ENCODE measurements at places on chromosomes 6 and 20. TPM values are rescaled to one million over a fixed set of nuclear protein-coding genes. Genes with fewer than 3 reads are reported as not detected.

Gene SMLR1
- total RNA-seq = not detected

Gene HM13
- 69.3 TPM for total RNA-seq

Gene TGIF2
- total RNA-seq = 20.9 TPM

Gene TMEM170B
- 5.6 TPM for total RNA-seq

Gene MCCD1
- total RNA-seq = not detected

Gene BPIFB1
- not detected for total RNA-seq

GRCh38 chr6:28142446-28142845, 763 bp downstream of the ZKSCAN8 start:
- no peak for DNase-seq

DNA sequence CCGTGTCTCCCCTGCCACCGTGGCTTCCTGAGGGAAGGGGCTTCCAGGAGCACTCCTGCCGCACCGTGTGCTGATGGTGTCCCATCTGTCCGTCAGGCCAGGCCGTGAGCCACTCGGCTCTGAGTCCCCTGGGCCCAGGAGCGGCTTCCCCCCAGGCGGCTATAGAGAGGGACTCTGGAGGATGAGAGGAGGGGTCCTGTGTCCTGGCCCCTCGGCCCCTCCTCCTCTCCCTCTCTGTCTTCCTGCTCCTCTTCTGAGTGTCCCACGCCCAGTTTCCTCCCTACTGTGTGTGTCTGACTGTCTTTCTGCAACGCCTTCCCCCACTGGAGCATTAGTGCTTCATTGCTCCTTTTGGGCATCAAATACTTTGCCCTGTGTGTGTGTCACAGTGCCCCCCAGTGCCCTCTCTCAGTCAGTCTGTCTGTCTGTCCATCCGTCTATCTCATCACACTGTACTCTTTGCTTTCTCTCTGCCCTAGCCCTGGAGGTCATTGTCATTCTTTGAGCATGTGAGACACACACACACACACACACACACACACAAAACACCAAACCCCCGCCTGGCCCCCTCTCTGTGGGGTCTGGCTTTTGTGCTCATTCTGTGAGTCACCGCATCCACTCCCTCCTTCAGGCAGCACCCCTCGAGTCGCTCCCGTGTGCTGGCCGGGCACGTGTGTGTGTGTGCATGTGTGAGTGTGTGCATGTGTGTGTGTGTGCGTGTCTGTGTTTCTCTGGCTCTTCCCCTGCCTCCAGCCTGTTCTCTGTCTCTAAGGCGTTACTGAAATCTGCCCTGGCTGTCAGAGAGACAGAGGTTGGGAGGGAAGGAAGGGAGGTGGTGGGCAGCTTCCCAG, 71.9 kb downstream of the SRC start:
- DNase-seq = no peak

- DNase-seq = peak; percentile 82
Observed at GRCh38 chr20:36017048-36017951, 48.9 kb downstream of the CNBD2 start.

DNA sequence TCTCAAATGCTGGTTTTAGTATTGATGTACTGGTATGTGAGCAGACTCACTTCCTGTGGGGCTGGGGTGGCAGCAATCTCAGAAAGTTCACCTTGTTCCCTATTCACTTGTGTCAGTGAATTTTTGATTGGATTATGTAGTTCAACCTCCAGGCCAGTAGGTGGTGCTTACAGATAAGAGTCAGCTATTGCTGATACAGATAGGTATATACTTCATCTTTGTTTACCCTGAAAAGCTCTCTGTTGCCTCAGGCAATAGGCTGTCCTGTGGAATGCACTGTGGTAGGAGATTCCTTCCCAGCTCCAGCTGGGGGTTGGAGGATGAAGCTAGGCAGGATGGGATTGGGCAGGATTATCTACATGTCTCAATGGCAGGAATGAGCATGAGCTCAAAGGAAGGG, 851.2 kb upstream of the EYS start:
- no peak for DNase-seq

- no peak for DNase-seq
Observed at GRCh38 chr6:34094474-34095135, 51.3 kb downstream of the GRM4 start.

DNA sequence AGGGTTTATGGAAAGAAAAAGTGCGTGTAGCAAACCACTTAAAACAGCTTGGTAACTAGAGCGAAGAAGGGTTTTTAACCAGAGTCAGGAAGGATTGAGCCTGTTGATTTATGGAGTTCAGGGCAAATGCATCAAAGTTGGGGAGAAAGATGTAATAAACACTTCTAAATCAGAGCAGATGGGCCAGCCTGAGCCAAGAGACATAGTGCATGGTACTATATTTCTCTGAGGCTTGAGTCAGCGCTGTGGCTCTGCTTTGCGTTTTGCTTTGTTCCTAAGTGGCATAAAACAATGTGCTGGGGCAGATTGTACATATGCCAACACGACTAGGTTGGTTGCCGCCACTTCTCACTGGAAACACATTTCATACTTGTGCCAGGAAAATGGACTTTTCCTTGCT, 111.3 kb downstream of the BCKDHB start:
- no peak for DNase-seq

GRCh38 chr6:47335466-47335865, 25.8 kb upstream of the TNFRSF21 start:
- DNase-seq = no peak

DNA sequence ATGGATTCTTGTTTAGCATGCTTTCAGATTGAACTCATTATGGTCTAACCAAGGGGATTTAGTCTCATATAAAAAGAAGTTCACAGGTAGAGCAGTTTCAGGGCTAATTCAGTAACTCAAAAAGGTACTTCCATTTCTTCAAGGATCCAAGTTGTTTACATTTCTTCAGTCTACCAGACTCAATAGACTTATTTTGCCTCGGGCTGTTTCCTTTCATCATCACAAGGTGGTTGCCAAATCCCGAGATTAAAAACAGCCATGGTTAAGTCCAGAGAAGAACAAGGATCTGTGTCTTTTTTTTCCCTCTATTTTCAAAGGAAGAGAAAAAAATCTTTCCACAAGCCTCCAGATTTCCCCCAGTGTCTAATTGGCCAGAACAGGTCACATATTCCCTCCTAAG, 69.8 kb upstream of the SNX9 start:
- no peak for DNase-seq

DNA sequence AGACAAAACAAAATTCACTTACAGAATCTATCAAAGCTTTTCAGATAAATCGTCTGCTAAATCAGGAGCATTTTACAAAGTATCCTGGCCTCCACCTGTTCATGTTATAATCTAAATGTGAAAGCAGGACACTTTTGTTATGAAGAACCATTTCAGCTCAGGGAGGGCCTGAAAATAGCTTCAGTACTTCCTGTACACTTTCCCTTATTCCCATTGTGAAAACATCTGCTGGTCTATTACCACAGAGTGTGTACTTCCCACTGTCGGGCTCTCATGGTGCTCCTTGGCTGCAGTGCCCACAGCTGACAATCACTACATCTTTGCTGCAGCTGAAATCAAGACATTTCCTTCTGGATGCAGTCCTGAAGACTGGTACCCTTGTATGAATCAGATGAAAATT, 128.1 kb downstream of the OPRM1 start:
- DNase-seq = no peak

- no peak for DNase-seq
Observed at GRCh38 chr6:90062667-90063066, 168.4 kb downstream of the GJA10 start.

GRCh38 chr6:69913361-69913760, 47.0 kb downstream of the COL19A1 start:
- no peak for DNase-seq

- peak; percentile 49 for DNase-seq
Observed at GRCh38 chr6:127481628-127482027, 22.4 kb upstream of the KIAA0408 start.

DNA sequence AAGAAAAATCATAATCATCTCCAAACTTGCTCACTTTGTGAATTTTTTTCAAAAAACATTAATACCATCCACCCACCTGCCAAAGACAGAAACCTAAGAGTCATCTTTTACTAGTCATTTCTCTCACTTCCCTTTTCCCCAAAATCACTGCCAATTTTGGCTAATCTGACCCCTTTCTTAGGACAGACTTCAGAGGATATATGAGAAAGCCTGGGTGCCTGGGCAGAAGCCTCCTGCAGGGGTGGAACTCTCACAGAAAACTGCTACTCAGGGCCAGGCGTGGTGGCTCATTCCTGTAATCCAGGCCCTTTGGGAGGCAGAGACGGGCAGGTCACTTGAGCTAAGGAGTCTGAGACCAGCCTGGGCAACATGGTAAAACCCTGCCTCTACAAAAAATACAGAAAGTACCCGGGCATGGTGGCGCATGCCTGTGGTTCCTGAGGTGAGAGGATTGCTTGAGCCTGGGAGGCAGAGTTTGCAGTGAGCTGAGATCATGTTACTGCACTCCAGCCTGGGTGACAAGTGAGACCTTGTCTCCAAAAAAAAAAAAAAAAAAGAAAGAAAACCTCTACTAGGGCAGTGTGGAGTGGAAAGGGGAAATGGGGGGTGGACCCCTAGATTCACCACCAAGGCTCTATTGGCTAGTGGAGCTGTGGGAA, 3.8 kb downstream of the DEK start:
- no peak for DNase-seq

GRCh38 chr6:104711371-104711770, 148.3 kb downstream of the HACE1 start:
- DNase-seq = no peak

DNA sequence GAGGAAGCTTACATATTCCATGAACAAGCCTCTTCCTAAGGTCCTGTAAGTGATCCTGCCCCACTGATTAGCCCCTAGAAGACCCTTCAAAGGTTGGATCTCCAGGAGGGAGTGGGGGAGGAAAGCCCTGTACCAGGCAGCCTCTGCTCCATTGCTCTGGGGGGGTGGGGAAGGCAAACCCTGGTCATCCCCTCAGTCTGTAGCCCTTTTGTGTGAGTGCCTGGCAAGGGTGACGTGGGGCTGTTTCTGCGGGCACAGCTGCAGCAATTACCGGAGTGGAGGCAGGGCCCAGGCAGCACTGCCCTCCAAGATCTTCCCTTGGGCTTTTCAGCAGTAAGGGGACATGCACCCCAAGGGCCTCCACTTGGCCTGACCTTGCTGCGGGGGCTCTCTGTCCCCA, at the start of gene MOG:
Gene MOG (plus strand): TSS at position 295 of the 400 bp plus-strand sequence. CDS start 118 bp downstream, outside the sequence.
- DNase-seq = no peak

GRCh38 chr6:139448051-139448649, 73.7 kb upstream of the CITED2 start:
- no peak for DNase-seq

- no peak for DNase-seq
Observed at GRCh38 chr6:23841116-23841515, 284.9 kb upstream of the NRSN1 start.

DNA sequence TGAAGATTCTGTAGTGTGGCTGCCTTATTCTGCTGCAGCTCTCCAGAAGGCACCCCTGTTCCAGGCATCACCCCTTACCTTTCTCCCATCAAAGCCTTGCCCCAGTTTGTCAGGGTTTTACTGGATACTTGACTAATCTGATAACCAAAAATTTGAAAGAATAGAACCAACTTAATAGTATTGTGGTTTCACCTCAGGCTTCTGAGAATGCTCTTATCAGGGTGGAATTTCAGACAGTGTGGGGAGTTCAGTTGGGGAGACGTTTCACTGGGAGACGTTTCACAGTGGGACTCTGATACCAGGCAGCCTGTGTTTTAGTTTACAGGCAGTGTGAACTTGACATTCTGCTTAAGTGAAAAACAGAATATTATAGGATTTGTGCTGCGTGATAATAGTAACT, 50.5 kb downstream of the SCAND1 start:
- DNase-seq = no peak

Measured in pulmonary artery endothelial cell (primary cell).